ENCODE measurements at places on chromosomes 7 and 10.

- no peak for DNase-seq
Observed at GRCh38 chr10:99872367-99873162, 90.1 kb downstream of the ABCC2 start.

GRCh38 chr10:69426376-69426727 is 9.6 kb upstream of the TACR2 start:
- no peak for DNase-seq

GRCh38 chr10:112826018-112826697 is 123.9 kb upstream of the TCF7L2 start:
- no peak for DNase-seq

GRCh38 chr7:22802426-22802825 is 20.2 kb downstream of the TOMM7 start:
- DNase-seq, result no peak

DNA sequence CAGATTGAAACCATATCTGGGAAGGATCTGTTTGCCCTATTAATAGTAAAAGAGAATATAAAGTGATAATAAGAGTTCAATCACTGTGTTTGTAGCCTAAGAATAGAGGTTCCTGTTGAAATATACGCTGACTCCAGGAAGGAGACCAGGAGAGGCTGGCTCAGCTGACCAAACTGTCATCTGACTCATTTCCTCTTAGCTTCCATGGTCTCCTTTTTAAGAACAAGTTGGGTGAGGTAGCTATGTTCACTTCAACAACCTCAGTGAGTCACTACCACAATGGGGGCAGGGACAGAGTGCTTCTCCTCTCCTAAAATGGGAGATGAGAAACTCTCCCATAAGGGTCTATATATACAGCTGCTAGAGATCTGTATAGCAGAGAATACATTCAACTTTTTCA is 543.3 kb downstream of the CALN1 start:
- no peak for DNase-seq

DNA sequence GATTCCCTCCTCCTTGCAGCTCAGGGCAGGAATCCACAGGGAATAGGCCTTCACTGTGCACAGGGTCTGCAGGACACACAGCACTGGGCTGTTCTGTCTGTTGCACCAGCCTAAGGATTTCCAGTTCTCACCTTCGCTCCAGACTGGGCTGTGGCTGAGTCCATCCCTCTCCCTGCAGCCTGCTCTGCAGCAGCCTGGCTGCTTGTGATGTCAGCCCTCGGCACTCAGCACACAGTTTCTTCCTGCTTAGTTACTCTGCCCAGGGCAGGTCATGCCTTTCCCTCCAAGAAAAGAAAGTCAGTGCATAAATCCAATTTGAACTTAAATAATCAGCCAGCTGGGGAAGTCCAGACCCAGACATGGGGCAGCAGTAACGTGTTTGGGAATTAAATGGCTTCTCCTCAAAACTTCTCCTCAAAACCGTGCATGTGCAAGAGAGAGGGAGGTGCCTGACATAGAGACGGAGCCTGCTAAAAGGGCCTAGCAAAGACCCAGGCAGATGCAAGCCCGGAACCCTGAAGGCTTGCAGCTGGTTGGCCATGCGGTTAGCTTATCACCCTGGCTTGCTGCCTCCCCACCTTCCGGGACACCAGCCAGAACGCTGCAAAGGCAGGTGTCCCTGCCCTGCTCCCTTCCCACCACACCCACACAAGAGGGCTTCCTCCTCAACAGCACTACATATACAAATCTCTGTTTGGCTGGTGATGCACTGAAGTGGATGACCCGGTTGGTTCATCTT is 10.9 kb upstream of the GDF2 start:
- no peak for DNase-seq

- DNase-seq, result no peak
Observed at GRCh38 chr7:78734626-78735025, 718.8 kb downstream of the MAGI2 start.

- DNase-seq, result no peak
Observed at GRCh38 chr7:83065714-83066113, 97.0 kb downstream of the PCLO start.

DNA sequence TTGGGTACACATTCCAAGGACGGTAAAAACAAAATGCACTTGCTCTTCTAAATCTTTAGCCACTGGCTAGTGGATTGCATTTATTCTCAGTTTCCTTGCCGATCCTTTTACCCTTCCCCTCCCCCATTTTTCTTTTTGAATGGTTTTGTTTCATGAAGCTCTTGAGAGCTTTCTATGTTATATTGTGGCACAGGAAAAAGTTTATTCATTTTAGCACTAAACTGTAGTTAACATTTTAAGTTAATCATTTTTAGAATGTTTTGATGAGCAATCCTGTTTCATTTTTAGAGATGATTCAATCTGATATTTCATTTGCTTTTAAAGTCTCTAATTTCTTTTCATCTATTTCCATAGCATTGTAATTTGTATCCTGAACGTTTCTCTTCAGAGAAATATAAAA is 24.0 kb downstream of the ZEB1 start:
- no peak for DNase-seq

DNA sequence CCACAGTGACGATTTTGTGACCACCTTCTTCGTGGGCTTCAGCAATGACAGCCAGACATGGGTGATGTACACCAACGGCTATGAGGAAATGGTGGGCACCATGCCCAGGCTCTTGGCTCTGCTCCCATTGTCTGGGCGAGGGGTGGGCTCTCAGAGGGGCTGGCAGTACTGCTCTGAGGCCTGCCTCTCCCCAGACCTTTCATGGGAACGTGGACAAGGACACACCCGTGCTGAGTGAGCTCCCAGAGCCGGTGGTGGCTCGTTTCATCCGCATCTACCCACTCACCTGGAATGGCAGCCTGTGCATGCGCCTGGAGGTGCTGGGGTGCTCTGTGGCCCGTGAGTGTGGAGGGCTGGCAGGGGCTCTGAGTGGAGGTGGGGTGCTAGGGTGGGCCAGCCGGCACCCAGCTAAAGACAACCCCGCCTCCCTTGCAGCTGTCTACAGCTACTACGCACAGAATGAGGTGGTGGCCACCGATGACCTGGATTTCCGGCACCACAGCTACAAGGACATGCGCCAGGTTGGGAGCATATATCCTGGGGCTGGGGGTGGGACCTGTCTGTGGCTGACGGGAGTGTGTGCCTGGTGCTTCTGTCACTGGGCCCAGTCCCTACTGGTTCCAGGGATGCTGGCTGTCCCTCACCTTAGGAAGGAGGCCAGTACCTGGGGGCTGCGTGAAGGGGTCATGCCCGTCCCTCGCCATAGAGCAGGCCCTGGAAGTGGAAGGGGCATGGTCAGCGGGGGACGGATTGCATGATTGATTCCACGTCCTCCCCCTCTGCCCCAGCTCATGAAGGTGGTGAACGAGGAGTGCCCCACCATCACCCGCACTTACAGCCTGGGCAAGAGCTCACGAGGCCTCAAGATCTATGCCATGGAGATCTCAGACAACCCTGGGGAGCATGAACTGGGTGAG is 6.8 kb downstream of the AEBP1 start:
- no peak for DNase-seq

- DNase-seq, result no peak
Observed at GRCh38 chr7:30977222-30977621, 13.5 kb downstream of the GHRHR start.

- DNase-seq, result no peak
Observed at GRCh38 chr7:12687718-12688171, 312 bp downstream of the ARL4A start.

DNA sequence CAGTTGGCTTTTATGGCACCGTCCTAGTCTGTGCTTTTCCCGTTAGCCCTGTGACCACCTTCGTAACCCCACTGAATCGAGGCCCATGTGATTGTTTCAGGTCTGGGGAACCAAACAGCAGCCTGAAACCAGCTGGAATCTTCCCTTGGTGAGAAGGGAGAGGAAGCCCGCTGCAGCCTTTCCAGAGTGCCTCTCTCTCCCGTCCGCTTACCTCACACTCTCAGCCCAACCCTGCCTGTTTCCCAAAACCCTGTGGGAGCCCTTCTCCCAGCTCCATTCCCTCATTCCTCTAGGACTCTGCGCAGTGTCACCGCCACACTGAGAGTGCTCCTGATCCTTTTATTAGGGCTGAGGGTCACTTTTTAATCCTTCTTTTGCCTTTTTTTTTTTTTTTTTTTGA is 139.6 kb downstream of the WDR37 start:
- DNase-seq, result no peak

DNA sequence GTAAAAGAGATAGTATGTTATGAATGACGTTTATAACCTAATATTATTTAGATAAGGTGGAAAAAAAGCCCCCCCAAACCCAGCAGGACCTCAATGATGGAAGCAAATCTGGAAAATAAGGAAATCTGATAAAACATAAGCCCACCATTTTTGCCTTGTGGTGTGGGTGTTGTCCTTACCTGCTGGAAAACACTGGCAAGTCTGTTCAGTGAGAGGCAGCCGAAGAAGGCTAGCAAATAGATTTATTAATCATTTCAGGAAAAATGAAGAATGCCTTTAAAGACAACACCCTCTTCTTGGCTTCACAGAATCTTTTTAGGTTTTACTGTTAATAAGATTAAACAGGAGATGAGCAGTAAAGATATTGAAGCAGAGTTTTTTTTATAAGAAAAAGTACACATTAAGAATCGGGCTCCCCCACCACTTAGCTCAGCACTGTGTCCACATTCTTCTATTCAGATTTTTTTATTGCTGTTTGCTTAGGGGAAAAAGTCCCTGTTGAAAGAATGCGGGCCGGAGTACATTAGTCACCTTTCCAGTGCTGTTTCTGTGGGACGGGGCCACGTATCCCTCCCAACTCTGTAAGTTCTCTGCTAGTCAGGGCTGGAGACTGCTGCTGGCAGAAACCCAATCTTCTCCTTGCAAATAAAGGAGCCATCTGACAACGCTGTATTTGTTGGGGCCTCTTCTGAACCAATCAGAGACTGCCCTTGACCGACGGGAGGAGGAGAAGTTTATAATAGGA is 104.1 kb downstream of the EVX1 start:
- DNase-seq, result no peak

- DNase-seq, result no peak
Observed at GRCh38 chr7:41110186-41110585, 592.7 kb downstream of the INHBA start.

GRCh38 chr10:13462551-13462950 is 66.3 kb downstream of the BEND7 start:
- no peak for DNase-seq

GRCh38 chr7:45691155-45691656 is 117.0 kb downstream of the ADCY1 start:
- no peak for DNase-seq

- DNase-seq, result no peak
Observed at GRCh38 chr7:139084709-139085108, 24.8 kb downstream of the ZC3HAV1 start.

DNA sequence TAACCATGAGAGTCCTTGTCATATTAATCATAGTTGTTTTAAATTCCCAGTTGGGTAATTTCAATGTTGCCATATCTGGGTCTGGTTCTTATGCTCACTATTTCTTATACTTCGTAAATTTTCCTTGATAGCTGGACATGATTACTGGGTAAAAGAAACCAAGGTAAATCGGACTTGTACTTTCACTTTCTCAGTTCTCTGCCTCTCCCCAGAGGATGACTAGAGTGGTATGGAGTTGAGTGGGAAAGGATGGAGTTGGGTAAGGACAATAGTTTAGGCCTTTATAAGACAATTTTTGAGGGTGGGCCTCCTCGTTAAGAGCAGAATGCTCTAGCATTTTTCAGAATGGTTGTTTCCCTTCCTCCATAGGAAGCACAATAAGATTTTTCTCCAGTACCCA is 106.1 kb downstream of the CRPPA start:
- no peak for DNase-seq

- DNase-seq, result no peak
Observed at GRCh38 chr7:46205478-46205877, 284.4 kb upstream of the IGFBP3 start.

DNA sequence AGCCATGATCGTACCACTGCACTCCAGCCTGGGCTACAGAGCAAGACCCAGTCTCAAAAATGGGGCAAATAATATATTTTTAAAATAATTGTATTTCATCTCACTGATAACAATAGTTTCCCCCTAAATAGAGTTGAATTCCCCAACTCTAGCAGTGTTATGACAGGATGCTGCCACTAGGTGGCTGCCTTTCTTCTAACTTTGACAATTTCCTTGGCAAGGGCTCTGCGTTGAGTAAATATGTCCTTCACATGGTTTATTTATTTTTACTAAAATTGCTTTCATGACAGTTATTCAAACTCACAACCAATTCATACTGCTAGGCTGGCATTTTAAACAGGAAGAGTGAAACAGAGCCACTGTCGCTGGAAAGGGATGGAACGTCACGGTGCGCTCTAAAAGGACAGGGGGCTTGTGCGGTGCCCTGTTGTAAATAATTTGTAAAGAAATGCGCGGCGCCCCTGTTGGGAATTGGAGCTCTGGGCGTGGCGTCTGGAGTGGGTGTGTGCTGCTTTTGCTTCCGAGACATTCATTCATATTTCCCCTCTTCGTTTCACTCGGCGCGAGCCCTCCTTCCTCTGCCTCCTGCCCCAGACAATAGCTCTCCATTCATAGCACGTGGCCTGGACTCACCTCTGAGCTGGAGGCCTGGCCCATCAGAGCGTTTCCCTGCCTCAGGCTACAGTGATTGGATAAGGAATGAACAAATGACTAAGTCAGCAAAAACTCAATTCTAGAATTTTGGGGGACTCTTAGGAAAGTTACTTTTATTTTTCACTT is 20.5 kb upstream of the PITRM1 start:
- DNase-seq, result no peak

GRCh38 chr7:16347827-16348192 is 73.5 kb downstream of the CRPPA start:
- no peak for DNase-seq

GRCh38 chr7:67392596-67393438 is 396.2 kb downstream of the TYW1 start:
- DNase-seq, result no peak

- no peak for DNase-seq
Observed at GRCh38 chr7:20431146-20431545, 100.4 kb downstream of the ITGB8 start.

DNA sequence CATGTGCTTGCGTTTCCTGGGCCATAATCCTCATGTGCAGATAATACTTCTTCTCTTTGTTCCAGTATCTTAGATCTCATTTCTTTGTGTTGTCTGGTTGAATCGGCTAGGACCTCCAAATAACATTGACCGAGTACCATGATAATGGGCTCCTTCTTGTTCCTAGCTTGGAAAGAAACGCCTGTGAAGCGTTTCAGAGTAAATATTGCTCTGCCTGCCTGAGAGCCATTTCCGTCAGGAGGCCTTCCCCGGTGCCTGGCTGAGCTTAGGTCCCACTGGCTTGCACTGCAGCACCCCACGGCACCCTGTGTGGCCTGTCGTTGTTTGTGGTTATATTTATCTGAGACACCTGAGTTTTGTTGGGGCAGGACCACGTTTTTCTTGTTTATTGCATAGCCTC is 17.7 kb downstream of the FOXK1 start:
- no peak for DNase-seq

DNA sequence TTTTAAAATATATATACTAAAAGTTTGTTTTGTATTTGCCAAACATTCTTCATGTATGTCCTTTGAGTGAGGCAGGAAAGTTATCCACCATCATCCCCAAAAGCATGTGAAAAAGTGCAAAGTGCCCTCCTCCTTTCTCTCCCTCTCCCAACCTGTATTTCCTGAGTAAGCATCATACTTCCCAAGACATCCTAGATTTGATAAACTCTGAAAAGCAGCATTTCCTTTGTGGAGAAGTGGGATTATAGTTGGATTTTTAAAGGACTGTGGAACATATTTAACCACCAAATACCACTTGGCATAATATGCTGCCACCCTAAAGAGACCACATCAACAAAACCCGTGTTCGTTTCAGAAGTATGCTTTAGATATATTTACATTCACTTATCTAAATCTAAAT is 36.9 kb downstream of the NET1 start:
- DNase-seq, result no peak

GRCh38 chr10:72276421-72277339 is 3.0 kb downstream of the DDIT4 start:
- DNase-seq, result peak; percentile 37
